ENCODE measurements at places on chromosomes 1 and 21.

- no peak for DNase-seq
Observed at GRCh38 chr1:169338617-169339016, 29.0 kb downstream of the NME7 start.

- DNase-seq, result no peak
Observed at GRCh38 chr1:168923521-168924136, 182.9 kb upstream of the ATP1B1 start.

DNA sequence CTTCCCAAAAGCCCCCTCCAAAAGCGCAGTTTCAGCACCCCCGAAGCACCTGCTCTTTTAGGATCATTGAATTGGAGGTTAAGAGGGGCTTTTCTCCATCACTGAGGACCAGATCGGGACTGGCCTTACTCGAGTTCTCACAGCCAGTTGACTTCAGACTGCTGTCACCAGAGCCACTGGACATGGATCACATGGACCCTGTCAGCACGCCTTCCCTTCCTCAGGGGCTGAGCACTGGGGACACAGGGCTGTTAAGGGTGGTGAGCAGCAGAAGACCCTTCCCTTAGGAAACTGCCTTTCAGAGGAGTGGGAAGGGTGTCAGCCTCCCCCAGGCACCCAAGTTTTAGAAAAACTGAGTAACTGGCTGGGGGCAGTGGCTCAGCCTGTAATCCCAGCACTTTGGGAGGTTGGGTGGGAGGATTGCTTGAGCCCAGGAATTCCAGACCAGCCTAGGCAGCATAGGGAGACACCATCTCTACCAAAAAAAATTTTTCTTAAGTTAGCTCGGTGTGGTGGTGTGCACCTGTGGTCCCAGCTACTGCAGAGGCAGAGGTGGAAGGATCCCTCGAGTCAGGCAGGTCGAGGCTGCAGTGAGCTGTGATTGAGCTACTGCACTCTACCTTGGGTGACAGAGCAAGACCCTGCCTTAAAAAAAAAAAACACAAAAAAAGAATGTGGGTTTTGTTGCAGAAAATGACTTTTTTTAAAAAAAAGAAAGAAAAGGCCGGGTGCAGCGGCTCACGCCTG, 584 bp upstream of the FGR start:
- DNase-seq, result no peak

DNA sequence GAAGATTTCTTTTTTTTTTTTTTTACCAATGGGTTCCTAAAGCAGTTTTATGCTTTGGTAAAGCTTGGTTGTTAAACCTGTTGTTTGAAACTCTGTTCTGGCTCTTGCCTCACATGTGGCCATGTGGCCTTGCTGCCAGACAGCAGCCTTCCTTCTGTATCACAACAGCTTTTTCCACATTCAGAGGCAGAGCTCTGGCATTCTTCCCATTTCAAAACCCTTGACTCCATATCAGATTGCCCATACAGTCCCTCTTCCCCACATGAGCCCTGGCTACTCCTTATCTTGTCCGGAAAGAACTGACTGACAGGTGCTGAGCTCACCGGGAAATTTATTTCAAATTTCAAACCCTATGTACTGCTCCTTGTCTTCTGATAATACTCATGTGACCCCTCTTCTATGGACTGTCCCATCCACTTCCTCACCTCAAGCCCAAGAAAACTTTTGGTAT, 38.5 kb upstream of the LAX1 start:
- DNase-seq, result no peak

DNA sequence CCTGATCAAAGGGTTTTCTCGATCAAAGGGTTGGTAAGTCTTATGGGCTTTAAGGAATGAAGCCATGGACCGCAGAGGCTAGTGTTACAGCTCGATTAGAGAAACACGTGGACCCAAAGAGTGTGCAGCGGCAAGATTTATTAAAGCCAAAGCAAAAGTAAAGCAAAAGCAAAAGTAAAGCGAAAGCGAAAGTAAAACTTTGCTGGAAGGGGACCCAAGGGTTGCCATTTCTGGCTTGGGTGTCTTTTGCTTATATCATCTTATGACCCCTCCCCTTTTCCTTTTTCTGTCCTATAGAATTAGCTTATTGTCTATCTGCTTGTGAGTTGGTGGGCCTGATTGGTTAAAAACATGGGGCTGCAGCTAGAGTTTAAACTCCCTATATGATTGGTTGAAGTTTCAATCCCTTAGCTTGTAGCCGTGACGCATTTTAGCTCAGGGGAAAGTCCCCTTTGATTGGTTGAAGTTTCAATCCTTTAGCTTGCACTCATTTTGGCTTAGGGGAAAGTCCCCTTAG, 957.0 kb downstream of the AMY1C start:
- peak; percentile 14 for DNase-seq

- DNase-seq, result no peak
Observed at GRCh38 chr1:74453277-74453676, 59.1 kb downstream of the LRRC53 start.

DNA sequence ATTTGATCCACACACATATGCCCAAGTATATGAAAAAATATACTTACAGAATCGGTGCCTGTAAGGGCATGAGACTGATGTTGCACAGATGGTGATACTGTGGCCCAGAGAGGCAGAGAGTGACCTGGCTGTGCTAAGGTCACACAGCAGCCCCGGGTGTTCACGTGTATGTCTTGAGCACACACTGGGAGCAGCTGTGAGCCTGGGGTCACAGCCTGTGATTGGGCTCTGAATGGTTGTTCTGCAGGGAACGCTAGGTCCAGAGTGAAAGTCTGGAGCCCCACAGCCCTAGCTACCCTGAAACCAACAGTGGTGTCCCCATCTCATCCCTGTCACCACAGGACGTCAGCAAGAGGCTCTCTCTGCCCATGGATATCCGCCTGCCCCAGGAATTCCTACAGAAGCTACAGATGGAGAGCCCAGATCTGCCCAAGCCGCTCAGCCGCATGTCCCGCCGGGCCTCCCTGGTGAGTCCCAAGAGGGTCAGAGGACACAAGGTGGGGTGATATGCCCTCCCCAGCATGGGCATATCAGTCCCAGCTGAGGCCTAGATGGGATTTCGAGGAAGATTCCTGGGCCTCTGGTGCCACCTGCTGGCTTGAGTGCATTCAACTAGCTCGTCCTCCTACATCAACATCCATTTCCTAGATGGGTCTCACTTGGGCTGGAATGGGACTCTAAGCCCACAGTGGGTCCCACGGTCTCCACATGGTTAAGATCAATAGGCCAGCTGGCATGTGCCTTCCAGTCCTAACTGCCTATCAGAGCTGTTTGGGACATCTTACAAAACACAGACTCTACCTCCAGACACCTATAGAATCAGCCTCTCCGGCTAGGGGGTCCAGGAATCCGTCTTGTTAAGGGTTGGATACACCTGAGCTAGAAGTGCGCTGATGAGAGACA, 19.7 kb downstream of the CDK18 start:
- DNase-seq, result peak; percentile 35

- DNase-seq, result no peak
Observed at GRCh38 chr1:115201598-115201997, 112.3 kb upstream of the TSPAN2 start.

DNA sequence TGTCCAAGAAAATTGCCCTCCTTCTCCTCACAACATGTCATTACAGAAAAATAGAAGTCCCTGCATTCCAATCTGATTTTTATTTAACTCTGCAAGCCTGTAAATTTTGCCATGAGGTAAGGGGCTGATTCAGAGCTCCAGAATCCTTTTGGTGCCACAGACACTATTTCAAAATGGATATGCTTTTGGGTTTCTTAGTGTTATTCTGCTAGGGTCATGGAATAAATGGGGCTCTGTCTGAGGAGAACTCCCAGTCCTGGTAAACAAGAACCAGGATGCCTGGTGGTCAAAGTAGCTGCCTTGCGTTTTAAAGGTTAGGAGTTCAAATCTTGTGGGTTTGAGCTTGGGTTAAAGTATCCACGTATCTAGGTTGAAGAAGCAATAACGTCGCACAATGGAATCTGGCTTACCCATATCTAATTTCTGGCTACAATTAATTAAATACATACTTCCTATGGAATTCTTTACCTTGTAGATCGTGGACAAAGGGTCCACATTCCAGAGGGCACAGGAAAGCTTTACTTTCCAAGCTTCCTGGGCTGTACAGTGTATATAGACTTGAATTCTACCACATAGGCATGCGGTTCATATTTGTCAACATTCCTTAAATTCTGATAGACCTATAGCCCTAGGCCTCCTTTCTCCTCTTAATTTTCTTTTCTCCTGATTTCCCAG, 98.0 kb upstream of the CDC42BPA start:
- no peak for DNase-seq

DNA sequence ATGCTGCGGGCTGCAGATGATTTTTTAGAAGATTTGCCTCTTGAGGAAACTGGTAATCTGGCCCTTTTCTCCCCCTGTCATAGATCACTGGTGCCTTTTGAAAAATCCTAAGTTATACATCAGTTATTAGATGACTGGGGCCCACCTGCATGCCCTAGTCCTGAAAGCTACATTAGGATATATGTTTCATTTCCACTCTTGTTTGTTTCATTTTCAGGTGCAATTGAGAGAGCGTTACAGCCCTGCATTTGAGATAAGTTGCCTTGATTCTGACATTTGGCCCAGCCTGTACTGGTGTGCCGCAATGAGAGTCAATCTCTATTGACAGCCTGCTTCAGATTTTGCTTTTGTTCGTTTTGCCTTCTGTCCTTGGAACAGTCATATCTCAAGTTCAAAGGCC, 8.1 kb upstream of the IFI44 start:
- DNase-seq, result no peak

DNA sequence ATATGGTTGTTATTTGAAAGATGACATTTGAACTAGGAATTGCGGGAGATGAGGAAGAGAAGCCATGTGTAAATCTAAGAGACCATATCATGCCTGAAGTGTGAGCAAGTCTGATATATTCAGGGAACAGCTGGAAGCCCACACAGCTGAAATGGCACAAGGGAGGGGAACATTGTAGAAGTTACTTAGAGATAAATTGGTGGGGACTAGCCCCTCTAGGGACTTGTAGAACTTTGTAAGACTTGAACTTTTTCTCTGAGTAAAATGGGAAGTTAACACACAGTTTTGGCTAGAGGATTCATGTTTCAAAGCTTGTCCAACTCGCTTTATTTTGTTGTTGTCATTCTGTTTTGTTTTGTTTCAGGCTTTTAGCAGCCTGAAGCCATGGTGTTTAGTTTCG, 216.4 kb downstream of the FMN2 start:
- no peak for DNase-seq

DNA sequence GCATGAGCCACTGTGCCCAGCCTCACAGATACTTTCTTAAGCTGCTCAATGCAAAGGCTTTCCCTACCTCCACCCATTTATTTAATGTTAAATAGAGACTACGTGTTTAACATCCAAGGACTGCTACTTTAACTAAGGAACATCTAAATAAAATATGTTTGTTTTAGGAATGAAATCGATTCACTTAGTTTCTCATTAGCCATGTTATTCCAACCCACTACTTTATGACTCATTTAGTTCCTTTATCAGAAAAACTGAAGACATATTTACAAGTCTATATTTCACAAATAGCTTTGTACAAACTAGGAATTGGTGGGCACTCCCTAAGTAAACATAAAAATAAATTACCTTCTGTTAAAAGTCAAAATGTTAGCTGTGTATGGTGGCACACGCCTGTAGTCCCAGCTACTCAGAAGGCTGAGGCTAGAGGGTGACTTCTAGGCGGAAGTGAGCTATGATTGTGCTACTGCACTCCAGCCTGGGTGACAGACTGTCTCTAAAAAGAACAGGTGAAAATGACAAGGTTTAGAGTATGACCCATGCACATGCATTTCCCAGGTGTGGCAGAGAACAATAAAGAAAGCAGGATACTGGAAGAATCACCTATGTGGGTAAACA, 39.9 kb upstream of the AK4 start:
- no peak for DNase-seq

DNA sequence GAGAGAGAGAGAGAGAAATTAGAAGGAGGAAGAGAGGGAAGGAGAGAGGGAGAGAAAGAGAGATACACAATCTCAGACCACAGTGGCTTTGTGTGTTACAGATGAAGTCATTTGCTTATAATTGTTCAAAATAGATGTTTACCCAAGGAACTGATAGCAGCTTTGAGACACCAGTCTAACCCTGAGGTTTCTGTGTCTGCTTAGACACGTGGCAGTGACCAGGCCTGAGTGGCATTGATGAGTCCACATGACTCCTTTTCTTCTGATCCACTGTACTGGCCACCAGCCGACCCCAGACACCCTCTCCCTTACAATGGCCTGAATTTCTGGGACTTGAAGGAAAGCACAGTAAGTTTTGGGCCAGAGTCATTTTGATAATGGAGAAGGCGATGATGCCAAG, 104.9 kb downstream of the DUSP10 start:
- DNase-seq, result no peak

GRCh38 chr1:69540052-69540451, 27.7 kb upstream of the LRRC7 start:
- no peak for DNase-seq

DNA sequence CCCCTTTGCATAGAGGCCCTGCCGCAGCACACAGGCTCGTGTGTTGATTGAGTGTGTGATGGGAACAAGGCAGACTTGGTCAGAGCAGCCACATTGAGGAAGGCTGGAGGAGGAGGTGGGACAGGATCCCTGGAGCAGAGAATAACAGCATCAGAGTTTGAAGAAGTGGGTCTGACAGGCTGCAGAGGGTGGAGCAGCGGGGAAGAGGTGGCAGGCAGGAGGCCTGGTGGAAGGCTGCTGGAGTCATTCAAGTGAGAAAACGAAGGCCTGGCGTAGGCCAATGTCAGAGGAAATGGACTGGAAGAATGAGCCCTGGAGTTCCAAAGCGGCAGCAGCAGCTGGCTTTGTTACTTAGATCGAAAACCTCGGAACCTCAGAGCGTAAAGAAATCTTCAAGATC, 115.0 kb upstream of the GRIK3 start:
- no peak for DNase-seq

- no peak for DNase-seq
Observed at GRCh38 chr21:29633756-29634155, 306.0 kb downstream of the GRIK1 start.

DNA sequence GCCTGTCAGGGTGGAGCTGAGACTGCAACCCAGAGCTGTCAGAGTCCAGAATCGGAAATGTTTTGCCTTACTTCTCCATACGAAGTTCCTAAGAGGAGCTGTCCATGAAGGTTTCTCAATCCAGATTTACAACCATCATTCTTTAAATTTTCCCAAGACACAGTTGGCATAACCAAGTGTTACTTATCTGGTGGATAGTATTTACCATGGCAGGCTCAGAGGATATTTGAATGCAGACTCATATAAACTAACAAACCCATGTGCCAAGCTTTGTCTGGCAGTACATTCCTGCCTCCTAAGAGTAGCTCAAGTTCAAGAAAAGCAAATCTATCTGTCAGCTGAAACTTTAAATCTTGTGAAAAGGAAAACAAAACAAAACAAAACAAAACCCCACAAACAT, 267.9 kb downstream of the ZNF326 start:
- no peak for DNase-seq

DNA sequence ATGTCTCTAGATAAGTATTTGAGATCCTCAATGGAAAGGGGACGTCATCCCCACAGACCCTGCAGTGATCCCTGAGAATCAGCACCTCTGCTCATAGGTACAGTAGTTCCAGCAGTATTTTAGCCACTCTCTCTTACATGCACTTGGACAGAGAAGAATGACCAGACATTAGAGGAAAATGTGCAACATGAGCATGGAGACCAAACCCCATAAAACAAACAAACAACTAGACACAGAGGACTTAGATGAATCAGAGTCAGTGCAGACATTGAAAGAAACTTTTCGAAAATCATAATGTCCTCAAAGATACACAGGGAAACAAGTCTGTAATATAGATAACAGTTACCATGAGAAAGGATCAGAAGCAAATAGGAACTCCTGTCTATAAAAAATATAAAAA, 108.2 kb downstream of the LYPLAL1 start:
- no peak for DNase-seq

- no peak for DNase-seq
Observed at GRCh38 chr1:78092643-78093042, 46.9 kb downstream of the GIPC2 start.

GRCh38 chr21:39882151-39882838, 15.1 kb downstream of the PCP4 start:
- no peak for DNase-seq
